BJ (cell line): ENCODE measurements at places on chromosomes 1 and 21. TPM values are rescaled to one million over a fixed set of nuclear protein-coding genes. Genes with fewer than 3 reads are reported as not detected.

ARHGAP30 gene
- not detected in 2 replicates for polyA plus RNA-seq

CLCA1 gene
- not detected in 2 replicates for polyA plus RNA-seq

UBXN10 gene
- not detected in 2 replicates for polyA plus RNA-seq

EYA3 gene
- polyA plus RNA-seq: 8.6 and 11.1 TPM in 2 replicates

COL6A1 gene
- polyA plus RNA-seq: 220 and 672 TPM in 2 replicates

L1TD1 gene
- 0.01 TPM in 1 of 2 replicates, not detected in the other for polyA plus RNA-seq

KISS1 gene
- 23.0 and 25.7 TPM in 2 replicates for polyA plus RNA-seq

PIP5K1A gene
- polyA plus RNA-seq: 138 and 171 TPM in 2 replicates

TDRD10 gene
- not detected in 2 replicates for polyA plus RNA-seq

GNPAT gene
- polyA plus RNA-seq: 22.8 and 38.2 TPM in 2 replicates

H6PD gene
- 12.0 and 16.6 TPM in 2 replicates for polyA plus RNA-seq

IL22RA1 gene
- not detected in 2 replicates for polyA plus RNA-seq

PRMT2 gene
- polyA plus RNA-seq: 168 and 241 TPM in 2 replicates

AVPR1B gene
- not detected in 2 replicates for polyA plus RNA-seq

GUCA2B gene
- polyA plus RNA-seq: not detected in 2 replicates

STXBP3 gene
- 10.8 and 25.0 TPM in 2 replicates for polyA plus RNA-seq

GJA5 gene
- 3.0 and 5.1 TPM in 2 replicates for polyA plus RNA-seq

CLCNKA gene
- polyA plus RNA-seq: 0.20 and 0.28 TPM in 2 replicates

OLFML3 gene
- polyA plus RNA-seq: 72.6 and 76.8 TPM in 2 replicates

HNRNPCL4 gene
- not detected in 2 replicates for polyA plus RNA-seq

ST6GALNAC5 gene
- polyA plus RNA-seq: 0.80 and 3.0 TPM in 2 replicates

GRIK3 gene
- not detected in 2 replicates for polyA plus RNA-seq

LRRC3 gene
- polyA plus RNA-seq: 0.42 and 0.59 TPM in 2 replicates
